EL (cell line): ENCODE measurements at places on chromosomes 4 and X.
A peak's percentile ranks its signal among the peaks of the same experiment; 100 is the strongest.

DNA sequence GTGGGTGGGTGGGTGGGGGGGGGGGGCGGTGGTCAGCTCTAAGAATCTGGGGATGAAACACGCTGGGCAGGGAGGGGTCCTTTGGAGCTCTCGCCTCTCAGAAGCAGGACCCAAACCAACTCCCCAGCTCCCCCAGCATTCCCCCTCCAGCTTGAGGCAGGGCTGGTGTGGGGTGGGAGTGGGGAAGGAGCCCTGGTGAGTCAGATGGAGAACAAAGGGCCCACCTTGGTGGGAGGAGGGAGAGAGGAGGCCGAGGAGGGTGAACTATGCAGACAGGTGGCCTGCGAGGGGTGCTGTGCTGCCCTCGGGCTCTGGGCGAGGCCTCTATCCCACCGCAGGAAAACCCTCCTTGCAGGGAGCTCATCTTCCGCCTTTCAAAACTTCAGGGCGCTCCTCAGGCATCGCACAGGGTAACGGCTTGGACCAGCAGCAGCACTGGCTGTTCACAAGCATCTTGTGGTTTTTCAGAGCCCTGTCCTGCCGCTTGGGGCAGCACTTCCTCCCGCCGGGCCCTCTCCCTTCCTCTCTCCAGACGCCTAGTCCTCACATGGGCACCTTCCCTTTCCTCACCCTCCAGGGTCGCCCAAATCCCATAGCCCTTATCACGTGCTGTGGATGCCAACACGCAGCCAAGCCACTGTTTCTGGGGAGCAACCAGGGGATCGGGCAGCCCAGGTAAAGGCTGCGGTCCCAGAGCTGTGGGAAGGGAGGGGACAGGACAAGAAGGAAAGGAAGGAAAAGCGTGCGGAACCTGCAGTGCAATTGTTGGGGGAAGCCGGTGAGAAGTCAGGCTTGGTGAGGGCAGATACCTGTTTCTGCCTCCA, 34.0 kb upstream of the GRPEL1 start:
- DNase-seq: peak; percentile 70

- DNase-seq: no peak
Measured at GRCh38 chr4:123740236-123740635, 343.6 kb downstream of the SPRY1 start.

- DNase-seq: no peak
Measured at GRCh38 chr4:128583753-128584712, 225.5 kb upstream of the JADE1 start.

- DNase-seq: no peak
Measured at GRCh38 chrX:69268611-69269010, 103.4 kb upstream of the PJA1 start.

GRCh38 chrX:2584251-2585157, 83.7 kb upstream of the DHRSX start:
- DNase-seq: no peak

- DNase-seq: no peak
Measured at GRCh38 chr4:113907559-113907958, 71.9 kb downstream of the ARSJ start.

- DNase-seq: no peak
Measured at GRCh38 chr4:74297539-74297938, 10.7 kb upstream of the EPGN start.

GRCh38 chr4:79050541-79050880, 111.3 kb upstream of the PAQR3 start:
- DNase-seq: no peak

GRCh38 chr4:38740303-38740702, 42.5 kb downstream of the TLR10 start:
- DNase-seq: no peak

- DNase-seq: no peak
Measured at GRCh38 chr4:38769857-38770256, 12.9 kb downstream of the TLR10 start.

GRCh38 chr4:74501579-74501978, 56.6 kb downstream of the AREG start:
- peak; percentile 86 for DNase-seq

GRCh38 chrX:154437971-154438893, 1.3 kb downstream of the GDI1 start:
- DNase-seq: no peak

DNA sequence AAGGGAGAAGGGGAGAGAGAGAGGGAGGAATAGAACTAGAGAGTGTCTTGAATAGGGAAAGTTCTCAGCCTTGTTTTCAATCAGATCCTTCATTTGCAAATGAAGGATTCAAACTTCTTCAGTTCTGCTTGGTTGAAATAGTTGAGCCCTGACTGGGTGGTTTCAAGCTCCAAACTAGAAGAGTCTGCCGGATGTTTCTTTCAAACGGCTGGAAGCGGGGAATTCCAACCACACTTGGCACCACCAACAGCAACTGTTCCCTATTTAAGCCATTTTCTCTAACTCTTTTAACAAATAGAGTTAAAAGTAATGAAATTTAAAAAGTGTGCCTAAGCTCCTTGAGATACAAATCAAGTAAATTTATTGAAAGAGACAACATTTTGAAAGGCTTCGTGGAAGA, 67.5 kb upstream of the DDX60 start:
- no peak for DNase-seq

DNA sequence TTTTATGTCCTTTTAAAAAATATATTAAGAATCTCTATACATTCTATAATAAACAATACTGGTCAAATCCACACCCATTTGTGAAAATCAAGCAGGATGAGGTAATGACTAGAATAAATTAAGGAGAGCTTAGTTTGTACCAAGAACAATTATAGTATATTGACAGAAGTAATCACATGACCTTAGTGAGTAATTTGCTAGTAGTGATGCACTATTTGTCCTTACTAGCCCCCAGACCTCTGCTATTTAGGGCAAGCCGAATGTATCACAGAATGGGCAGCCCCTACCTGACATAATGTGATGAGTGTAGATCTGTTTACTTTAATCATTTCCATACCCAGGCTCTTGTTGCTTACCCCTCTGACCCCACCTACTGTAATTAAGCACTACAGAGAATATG, 15.8 kb downstream of the ATP1B4 start:
- DNase-seq: no peak

DNA sequence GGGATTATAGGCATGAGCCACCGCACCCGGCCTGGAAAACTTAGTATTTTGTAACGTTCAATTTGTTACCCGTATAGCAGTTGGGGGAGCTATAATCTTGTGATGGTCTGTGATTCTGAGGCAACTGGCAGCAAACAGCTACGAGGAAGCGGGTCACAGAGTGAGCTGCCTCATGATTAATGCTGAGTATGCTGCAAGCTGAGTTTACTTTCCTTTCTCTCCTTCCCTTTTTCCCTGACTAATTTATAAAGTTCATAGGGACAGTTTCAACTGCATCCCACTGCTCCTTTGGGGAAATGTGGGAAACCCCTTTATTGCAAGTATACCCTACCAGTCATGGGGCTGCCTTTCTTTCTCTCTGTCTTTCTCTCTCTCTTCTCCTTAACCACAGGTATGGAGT, 17.7 kb upstream of the ELOVL6 start:
- no peak for DNase-seq

GRCh38 chr4:8039290-8039689, 99.6 kb upstream of the AFAP1 start:
- no peak for DNase-seq
